MG63 (cell line): ENCODE measurements at places on chromosomes 5 and 9. TPM values are rescaled to one million over a fixed set of nuclear protein-coding genes. Genes with fewer than 3 reads are reported as not detected.

DNA sequence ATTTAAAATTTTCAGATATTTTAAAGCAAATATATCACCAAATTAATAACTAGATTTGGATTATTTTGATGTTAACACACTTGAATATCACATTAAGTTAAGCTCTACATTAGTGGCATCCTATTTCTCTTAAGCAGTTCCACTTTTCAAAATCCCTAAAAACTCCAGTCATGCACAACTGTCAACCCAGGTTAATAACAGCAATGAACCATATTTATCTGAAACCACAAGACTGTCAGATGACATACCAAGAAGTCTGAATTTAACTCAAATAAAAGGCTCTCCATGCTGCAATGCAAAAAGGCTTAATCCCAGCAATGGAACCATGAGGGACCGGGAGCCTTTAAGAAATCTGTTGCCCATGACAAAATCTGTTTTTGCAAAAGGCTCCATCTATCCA is 27.5 kb downstream of the FNIP1 start:
- DNase-seq, result no peak

SNCB gene
- total RNA-seq, result not detected in 2 replicates

DNA sequence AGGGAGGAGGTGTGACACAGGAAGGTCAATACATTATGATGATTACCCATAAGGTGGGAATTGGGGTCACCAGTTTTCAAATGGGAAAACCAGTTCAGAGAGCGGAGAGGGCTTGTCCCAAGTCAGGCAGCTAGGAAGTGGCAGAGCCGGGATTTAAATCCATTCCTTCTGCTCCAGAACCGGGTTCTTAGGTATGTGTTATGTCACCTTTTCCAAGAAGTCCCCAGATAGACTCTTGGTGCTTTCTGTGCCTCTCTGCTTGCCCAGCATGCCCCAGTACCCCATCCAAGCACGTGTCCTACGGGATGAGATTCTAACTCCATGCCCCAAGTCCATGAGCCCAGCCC is 69.9 kb downstream of the LMX1B start:
- no peak for DNase-seq

- peak; percentile 32 for DNase-seq
These were observed 76.8 kb downstream of the LMX1B start for GRCh38 chr9:126690431-126691051.

DNA sequence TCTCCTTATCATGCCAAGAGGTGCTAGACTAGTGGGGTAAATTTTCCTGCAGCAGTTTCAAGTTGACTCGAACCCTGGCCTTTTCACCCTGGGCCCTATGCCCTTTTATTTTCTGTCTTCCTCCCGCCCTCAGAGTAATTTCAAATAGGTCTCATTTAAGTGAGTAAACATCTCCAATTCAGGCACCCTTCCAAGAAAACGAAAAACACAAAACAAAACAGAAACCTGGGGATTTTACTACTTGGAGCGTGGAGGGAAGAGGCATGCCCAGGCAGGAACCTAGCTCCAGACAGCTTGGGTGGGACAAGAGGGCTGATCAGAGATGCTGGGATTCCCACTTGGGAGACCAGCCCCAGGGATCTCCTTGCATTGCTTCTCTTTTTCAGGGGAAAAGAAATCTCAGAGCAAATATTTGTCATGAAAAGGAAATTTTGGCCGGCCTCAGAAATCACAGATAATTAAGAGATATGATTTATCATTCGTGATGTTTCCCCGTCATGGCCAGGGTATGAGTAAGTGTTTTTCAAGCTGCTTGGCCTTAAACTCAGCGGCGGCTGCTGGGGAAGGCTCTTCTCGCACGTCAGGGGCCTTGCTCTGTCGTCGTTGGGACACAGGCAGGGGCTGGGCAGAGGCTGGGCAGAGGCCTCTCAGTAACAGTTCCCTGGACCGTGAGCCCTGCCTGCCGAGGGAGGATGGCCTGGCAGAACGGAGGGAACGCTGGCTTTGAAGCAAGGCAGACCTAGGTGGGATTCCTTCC is 248.6 kb upstream of the KLF4 start:
- peak; percentile 86 for DNase-seq

- DNase-seq, result peak; percentile 85
These were observed 222.8 kb upstream of the MSX2 start for GRCh38 chr5:174501461-174502069.

DNA sequence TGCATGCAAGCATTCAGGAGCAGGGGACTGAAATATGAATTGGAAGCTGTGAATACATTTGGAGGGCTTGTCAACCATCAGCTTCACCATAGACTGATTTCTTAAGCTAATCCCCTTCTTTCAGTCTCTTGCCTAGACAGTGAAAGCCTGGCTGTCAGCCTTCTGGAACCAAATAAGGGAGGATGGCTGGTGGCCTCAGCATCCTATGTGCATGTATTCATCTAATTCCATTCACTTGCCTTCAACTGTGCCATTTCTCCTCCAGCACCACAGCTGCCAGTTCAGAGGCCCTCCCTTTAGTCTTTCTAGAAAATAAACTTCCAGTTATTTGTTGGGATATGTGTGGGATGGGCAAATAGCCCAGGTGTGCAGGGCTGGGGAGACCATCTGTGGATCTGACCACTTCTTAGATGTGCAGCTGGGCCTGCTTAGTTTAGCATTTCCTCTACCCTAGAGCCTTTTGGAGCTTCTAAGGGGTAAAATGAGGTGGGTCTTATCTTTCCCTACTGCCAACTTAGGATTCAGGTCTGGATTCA is 62.1 kb downstream of the AOPEP start:
- DNase-seq, result no peak

GRCh38 chr5:178670351-178670885 is 43.6 kb upstream of the CLK4 start:
- no peak for DNase-seq

DNA sequence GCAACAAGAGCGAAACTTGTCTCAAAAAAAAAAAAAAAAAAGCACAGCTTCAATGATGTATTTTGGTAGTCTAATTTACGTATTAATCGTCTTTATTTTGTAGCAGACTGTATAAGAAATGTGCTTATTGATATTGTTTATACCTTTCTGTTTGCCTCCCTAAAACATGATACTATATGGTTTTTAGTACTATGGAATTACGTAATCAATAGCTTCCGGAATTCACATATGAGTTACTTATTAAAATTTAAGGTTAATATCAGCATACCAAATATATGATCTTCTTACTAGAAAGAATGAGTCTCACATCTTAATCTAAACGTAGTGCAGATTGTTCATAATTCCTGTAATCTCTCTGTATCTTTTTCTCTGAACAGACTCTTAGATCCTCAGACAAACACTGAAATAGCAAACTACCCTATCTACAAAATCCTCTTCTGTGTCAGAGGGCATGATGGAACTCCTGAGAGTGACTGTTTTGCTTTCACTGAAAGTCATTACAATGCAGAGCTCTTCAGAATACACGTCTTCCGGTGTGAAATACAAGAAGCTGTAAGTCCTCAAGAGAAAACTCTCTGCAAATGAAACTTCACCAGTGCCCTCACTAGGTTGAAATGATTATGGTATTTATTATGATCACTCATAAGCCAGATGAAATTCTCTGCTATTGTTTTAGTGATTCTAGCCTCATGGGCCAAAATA is 44.4 kb upstream of the GPR21 start:
- no peak for DNase-seq

CD72 gene
- total RNA-seq, result 0.47 and 0.86 TPM in 2 replicates

GRCh38 chr5:39080597-39081204 is 6.5 kb upstream of the RICTOR start:
- DNase-seq, result peak; percentile 15

VLDLR gene
- total RNA-seq, result 0.13 TPM in 1 of 2 replicates, not detected in the other

C5orf58 gene
- not detected in 2 replicates for total RNA-seq

MCC gene
- 0.86 and 7.1 TPM in 2 replicates for total RNA-seq

CCDC192 gene
- total RNA-seq, result not detected in 2 replicates

DNA sequence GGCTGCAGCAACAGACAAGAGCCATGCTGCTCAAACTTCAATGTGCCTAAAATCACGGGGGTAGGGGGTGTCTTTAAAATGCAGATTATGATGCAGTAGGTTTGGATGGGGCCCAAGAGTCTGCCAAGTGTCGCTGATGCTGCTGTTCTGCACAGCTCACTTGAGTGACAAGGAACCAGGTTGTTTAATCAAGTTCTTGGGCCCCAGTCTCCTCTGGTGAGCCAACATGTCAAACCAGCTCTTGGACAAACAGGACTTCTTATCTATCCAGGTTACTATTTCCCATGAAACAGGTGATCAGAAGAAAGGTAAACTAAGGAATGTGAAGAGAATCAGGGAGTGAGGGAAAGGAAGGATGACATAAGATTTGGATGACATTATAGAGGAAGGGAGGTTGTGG is 78.0 kb downstream of the APBA1 start:
- DNase-seq, result no peak

LRRC70 gene
- total RNA-seq, result 0.10 TPM in 1 of 2 replicates, not detected in the other
